ENCODE measurements at places on chromosomes 12 and 14.

- DNase-seq = no peak
Observed at GRCh38 chr12:108076556-108076955, 52.5 kb upstream of the WSCD2 start.

DNA sequence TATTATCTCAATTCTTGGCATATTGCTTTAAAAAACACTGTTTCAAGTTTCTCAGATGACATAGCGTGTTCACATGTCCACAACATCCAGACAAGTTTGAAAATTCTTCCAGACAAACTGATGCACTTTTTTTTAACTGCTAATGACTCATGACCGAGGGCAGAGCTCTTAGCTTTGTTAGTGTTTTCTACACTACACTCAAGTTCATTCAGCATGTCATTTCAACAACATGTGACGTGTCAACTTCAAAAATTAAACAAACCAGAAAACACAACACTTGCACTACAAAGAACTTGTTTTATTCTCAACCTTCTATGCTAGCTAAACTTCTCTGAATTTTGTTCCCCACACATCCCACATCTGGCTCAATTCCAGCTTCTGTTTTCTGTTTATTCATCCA, 1186.3 kb upstream of the FLRT2 start:
- no peak for DNase-seq

GRCh38 chr14:70885343-70886022, 21.8 kb upstream of the PCNX1 start:
- DNase-seq = no peak

DNA sequence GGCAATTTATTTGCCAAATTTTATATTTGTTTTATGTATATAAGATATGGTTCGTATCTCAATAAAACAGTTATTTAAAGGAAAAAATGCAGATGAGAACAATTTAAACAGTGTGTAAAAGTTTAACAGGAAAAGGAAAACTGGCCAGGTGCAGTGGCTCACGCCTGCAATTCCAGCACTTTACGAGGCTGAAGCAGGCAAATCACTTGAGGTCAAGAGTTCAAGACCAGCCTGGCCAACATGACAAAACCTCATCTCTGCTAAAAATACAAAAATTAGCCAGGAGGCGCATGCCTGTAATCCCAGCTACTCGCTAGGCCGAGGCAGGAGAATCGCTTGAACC, 22.3 kb downstream of the G2E3 start:
- DNase-seq = no peak

DNA sequence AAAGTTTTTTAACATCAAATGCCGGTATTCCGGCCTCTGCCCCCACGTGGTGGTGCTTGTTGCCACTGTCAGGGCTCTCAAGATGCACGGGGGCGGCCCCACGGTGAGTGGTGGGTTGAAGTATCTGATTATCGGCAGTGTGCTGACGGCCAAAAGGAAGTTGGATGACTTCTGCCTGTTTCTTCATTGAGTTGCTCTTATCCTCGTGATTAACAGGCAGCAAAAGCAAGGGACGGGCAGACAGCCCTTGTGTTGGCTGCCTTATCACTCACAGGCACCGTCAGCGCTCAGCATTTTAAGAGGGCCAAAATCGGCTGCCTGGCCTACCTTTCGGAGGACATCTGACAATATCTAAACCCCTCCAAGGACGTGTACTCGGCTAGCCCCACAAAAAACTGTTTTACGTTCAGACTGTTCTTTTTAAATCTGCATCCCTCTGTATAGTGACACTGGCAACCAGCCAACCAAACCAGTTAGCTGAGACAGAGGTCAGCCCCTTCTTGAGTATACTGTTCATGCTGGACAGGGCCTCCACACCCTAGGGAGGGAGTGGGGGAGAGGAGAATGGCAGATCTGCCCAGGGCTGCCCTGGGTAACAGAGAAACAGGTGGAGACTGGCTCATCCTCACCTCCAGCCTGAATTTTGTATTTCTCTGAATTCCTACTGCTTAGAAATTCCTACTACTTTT, 22.9 kb upstream of the AKAP5 start:
- DNase-seq = no peak

DNA sequence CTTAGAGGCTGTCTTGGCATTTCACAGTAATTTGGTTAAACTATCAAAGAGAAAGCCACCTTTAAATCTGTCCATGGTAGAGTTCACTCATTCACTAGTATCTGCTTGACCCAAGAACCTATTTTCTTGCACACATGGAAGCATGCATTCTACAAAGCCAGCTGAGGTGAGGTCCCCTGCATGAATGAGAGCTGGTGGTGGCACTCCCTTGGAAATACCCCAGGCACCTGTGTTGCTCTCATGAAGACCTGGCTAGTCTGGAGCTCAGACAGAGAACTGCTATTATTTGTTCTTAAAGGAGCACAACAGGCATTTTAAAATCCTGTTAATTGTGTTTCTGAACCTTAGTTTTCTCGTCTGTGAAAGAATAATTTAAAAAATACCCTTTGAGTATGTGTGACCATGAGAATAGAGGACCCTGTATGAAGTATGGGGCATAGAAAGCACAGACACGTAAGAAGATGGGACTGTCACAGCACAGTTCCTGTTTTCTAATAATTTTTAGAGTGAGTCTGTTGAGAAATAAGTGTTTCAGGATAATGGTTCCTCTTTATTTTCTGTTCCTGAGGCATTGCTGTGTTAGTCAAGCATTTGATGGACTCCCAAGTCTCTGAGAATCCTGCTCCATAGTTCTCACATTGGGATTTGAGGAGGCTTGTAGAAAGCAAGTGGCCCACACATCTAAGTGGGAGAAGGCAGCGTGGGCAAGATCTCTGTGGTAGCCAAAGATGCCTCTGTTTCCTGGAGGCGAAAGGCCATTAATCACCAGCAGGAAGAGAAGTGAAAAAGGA, 10.9 kb downstream of the RGS6 start:
- DNase-seq = no peak

GRCh38 chr12:56220611-56221231, 1.0 kb downstream of the RNF41 start:
- DNase-seq = no peak

- no peak for DNase-seq
Observed at GRCh38 chr12:1929985-1930802, 11.7 kb upstream of the CACNA2D4 start.

DNA sequence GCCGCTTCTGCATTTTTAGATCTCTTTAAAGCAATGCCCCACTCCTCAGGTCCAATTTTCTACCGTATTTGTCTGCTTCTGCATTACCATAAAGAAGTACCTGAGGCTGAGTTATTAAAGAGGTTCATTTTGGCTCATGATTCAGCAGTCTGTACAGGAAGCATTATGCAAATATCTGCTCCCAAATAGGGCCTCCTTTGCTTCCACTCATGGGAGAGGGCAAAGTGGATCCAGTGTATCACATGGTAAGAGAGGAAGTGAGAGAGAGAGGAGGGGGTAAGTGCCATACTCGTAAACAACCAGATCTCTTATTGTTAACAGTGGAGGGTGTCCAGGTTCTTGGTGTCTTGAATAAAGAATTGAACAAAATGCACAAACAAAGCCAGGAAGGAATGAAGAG, 316.1 kb upstream of the SEL1L start:
- DNase-seq = no peak

- DNase-seq = no peak
Observed at GRCh38 chr12:114371250-114371649, 34.7 kb downstream of the TBX5 start.
